ENCODE measurements at places on chromosomes 6 and 20. TPM values are rescaled to one million over a fixed set of nuclear protein-coding genes. Genes with fewer than 3 reads are reported as not detected.
A peak's percentile ranks its signal among the peaks of the same experiment; 100 is the strongest.

- DNase-seq: no peak
Measured at GRCh38 chr20:22525821-22526220, 58.6 kb downstream of the FOXA2 start.

GRCh38 chr6:113049190-113049589 is 702.1 kb downstream of the RFPL4B start:
- DNase-seq: no peak

DNA sequence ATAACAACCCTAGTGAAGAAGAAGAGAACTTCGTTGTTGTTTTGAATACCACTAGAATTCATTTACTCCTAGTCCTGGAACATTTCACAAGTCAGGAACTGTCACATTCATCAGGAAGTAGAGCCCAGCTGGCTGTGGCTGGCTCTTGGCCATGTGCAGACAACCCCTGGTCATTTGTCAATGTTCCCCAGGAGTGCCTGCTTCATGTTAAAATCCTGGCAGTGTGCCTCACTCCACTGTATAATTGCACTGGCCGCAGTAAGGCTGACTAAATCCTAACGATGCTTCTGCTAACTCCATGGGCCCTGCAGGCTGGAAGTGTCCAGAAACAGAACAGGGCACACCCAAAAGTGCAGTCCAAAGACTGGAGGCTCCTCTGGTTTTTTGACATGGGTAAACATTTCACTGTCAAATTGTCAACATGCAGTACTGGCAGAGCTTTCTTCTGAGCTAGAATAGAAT is 41.5 kb upstream of the ADGRF1 start:
- DNase-seq: no peak

GRCh38 chr6:55174211-55175026 is at the start of gene HCRTR2:
HCRTR2 (plus strand) TSS chr6:55174515; CDS start chr6:55174588, 73 bp downstream.
- no peak for DNase-seq

GRCh38 chr6:127297502-127298070 is 30.9 kb downstream of the RNF146 start:
- no peak for DNase-seq

DNA sequence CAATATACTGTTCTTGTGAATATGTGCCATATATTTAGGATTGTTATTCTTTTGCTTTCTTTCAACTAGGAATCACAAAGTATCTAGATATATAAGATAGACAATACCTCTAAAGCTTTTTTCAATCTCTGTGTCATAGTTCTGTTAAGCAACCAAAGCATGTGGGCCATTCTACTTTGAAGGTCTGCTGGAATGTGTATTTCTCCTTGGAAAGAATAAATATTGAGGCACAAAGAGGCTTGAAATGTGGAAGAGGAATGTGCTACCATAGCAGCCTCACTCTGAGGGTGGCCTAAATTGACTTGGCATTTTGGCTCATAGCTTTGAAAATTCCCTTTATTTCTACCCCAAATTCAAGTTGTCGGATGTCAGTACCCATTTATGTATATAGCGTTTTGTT is 488.5 kb upstream of the MAN1A1 start:
- DNase-seq: no peak

DNA sequence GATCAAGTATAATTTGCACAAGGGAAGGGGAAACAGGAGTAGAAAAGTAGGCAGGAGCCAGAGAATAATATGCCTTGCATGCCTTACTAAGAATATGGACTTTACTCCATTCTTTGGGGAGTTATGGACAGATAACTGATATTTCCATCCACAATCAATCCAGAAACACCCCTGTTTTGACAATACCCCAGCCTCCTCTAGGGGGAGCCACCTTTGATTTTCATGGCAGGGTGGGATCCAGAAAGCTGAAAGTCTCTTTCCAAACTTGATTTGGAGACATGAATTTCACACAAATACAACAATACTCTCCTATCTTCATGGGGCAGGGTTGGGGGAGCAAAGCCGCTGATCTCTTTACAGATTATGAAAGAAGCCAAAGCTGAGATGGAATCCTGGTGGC is 404.1 kb downstream of the FOXA2 start:
- DNase-seq: no peak

GRCh38 chr20:57698116-57698866 is 11.5 kb downstream of the PMEPA1 start:
- DNase-seq: peak; percentile 61

DNA sequence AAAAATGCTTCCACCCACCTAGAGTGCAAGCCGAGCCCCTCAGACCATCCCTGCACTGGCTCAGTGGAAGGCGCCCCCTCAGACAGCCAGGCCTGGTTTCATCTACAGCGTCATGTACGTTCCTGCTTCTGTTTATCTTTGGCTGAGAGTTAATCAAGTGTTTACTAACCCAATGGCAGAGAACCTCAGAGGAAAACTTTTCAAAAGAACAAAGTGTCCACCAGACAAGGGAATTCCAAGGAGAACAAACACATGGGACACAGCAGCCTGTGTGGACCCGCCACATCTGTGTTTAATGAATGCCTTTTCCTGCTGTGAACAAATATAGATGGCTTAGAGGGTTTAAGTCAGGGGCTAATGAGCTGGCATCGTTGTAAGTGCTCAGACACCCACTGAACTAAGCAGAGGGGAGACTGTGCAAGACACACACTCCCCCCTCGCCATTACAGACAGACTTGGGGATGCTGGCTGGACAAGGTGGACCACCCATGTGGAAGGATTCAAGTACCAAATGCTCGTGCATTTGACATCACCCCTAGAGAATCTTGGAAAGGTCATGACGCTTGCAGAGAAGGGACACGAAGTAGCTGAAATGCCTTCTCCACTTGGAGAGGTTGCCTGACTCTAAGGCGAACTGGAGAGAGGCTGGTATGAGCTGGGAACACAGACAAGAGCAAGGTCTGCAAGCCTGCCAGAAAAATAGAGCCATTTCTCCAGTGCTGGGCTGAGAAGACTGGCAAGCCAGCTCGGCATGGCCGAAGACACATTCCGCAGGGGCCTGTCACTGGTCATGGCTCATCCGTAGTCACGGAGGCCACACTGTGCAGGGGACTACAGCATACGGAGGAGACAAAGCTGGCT is 53.5 kb upstream of the NXT1 start:
- DNase-seq: no peak

DNA sequence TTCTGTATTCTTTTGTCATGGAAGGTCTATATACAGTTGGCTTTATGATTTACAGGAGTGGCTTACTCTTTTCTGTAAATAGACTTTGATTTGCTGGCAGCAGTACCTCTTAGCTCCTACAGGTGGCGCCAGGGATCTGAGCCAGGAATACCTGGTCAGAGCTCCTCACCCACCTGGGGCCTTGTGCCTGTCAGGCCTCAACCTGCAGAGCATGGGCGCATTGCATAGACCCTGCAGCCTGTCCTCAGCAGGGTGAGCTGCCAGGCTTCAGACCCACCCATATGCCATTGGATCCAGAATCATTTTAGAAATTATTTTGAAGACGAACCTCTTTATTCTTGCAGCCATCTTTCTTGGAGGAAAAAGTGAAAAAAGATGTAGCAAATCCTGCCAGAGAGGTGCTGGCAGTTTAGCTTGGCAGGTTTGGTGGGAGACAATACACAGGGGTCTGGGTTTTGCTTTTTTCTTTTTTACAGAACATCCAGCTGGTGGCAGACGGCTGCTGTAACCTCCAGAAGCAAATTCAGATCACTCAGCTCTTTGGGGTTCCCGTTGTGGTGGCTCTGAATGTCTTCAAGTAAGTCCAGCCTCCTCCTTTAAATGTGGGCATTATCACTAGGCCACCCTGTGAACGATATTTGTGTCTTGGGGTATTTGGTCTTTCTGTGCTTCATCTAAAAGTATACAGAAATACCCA is 149.1 kb downstream of the MTHFD1L start:
- peak; percentile 48 for DNase-seq

GRCh38 chr20:54479138-54479906 is 3.9 kb downstream of the DOK5 start:
- no peak for DNase-seq

- DNase-seq: no peak
Measured at GRCh38 chr6:105449756-105450390, 47.0 kb upstream of the PREP start.

- no peak for DNase-seq
Measured at GRCh38 chr6:39407446-39407993, 85.0 kb upstream of the KCNK16 start.

The NHSL1 gene
- 0.11 TPM for total RNA-seq

- DNase-seq: peak; percentile 7
Measured at GRCh38 chr6:170553534-170554012, 466 bp upstream of the PSMB1 start.

DNA sequence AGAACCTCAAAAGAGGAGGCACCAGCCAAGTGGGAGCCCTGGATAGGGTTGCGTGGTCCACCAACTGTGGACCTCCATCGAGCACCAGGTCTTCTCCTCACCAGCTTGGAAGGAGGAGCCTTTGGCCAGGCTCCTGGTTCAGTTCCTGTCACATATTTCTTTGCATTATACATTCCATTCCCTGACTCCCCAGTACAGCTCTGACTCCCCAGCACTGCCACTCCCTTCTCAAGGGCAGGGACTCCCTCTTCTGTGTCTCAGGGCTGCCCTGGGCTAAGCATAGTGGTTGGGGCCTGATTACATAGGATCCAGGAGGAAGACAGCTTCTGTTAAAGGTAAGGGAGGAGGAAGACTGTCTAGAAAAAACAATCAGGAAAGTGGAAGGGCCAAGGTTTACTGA is 91.1 kb downstream of the MRPL14 start:
- DNase-seq: no peak

The GTSF1L gene
- not detected for total RNA-seq

The PPIL1 gene
- 79.9 TPM for total RNA-seq

DNA sequence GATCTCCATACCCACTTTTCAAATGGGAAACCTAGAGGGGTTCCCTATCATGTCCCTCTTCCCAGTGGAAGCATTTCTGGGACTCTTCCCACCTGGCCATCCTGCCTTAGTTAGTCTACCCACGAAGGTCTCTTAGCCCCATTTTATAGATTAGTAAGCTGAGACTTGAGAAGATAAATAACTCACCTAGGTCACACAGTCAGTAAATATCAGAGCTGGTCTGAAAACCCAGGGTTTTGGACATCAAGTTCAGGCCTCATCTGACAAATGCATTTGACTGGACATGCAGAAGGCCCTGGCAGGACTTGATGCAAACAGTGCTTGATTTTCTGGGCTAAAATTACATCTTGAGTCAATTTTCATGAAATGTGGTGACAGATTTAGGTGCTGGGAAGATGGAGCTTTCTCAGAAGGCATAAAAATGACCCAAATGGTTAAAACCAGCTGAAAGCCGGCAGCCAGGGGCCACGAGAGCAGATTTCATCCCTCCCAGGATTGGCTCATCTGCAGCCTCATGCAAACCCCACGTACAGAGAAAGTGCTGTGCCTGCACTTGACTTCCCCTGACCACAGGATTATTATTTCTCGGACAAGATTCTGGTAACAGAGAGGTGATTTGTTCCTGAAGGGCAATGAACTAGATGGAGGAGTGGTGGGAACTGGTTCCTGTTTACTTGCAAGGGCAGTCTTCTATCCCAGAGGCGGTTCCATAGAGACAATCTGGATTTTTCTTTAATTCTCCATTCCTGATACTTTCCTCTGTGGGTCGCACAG is 23.1 kb downstream of the CPNE5 start:
- DNase-seq: no peak

DNA sequence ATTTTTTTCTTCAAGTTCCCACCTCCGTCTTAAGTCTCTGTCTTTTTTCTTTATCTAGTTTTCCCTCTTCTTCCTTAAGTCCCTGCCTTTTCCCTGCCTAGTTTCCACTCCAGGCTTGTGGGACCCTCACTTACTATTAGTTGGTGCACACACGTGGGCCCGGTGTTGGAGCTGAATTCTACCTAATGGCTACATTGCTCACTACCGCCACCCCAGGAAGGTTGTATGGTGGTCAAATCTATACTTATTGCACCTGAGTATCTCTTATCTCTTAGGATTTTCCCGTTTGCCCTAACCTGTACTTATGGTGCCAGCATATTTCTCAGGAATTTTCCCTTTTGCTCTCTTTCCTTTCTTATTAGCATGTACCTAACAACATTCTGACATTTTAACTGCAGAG is 692.8 kb downstream of the EPM2A start:
- no peak for DNase-seq

The RPS10 gene
- 2,267 TPM for total RNA-seq

GRCh38 chr6:154703124-154703523 is 30.1 kb upstream of the SCAF8 start:
- DNase-seq: no peak

The RAMACL gene
- total RNA-seq: 4.6 TPM

The PGC gene
- 0.38 TPM for total RNA-seq

The FBXL4 gene
- 7.7 TPM for total RNA-seq

DNA sequence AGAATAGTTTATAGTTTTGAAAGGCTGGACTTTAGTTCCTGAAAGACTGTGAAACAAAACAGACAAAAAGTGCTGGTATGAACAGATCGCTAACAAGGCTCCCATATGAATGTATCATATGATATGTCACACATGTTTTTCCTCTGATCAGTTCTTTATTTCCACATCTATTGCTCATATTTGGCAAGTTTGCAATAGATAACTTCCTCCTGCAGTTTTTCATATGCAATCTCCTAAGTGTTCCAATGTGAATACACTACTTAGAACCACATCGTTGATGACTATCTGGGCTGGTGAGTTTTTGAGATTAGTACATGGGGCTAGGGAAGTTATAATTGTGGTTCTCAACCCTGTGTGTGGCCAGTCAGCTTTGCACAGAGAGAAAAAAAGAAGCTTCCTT is 23.1 kb downstream of the CRYBG1 start:
- no peak for DNase-seq

The THBS2 gene
- total RNA-seq: 0.05 TPM

The CST4 gene
- total RNA-seq: not detected

The OPRL1 gene
- 0.05 TPM for total RNA-seq

- DNase-seq: no peak
Measured at GRCh38 chr20:60211618-60212463, 253.6 kb downstream of the CDH26 start.

- no peak for DNase-seq
Measured at GRCh38 chr20:7333841-7334240, 566.4 kb downstream of the BMP2 start.

The TFEB gene
- total RNA-seq: 10.8 TPM

- no peak for DNase-seq
Measured at GRCh38 chr6:36788768-36789167, 50.5 kb downstream of the CPNE5 start.

The CPXM1 gene
- 0.95 TPM for total RNA-seq

The LAMP5 gene
- total RNA-seq: not detected

DNA sequence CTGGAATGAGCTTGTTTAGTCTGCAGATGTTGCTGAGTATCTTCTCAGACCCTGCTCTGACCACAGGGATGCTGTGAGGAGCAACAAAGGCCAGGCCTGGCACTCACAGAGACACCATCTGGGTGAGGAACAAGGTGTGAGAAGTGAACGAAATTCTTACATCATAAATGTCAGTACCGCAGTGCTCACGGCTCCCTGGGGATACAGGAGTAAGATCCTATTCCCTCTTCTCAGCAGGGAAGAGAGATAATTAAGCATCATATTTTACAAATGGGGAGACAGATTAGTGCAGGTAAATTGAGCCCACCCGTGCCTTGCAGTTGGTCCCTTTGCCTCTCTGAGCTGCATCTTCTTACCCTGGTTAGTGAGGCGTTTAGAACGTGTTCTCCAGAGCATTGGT is 106.2 kb downstream of the DTD1 start:
- no peak for DNase-seq

The RUNX2 gene
- total RNA-seq: 37.0 TPM
